MG63 (cell line): ENCODE measurements at places on chromosomes 2 and 18. TPM values are rescaled to one million over a fixed set of nuclear protein-coding genes. Genes with fewer than 3 reads are reported as not detected.

GRCh38 chr18:46297621-46298020 lies 193.4 kb downstream of the HAUS1 start:
- no peak for DNase-seq

- no peak for DNase-seq
Observed at GRCh38 chr2:207409517-207409916, 120.2 kb upstream of the CREB1 start.

DNA sequence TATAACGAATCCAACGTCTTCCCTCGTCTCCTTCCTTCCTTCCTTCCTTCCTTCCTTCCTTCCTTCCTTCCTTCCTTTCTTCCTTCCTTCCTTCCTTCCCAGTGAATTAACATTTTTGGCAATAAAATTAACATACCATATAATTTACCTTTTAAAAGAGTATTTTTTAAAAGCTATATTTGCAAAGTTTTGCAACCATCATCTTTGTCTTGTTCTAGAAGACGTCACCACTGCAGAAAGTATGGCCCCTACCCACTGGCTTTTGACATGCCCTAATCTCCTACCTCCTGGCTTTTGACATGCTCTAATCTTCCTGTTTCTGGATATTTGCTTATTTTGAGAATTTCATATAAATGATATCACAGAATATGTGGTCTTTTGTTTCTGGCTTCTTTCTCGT lies 1023.9 kb upstream of the ZEB2 start:
- no peak for DNase-seq

DNA sequence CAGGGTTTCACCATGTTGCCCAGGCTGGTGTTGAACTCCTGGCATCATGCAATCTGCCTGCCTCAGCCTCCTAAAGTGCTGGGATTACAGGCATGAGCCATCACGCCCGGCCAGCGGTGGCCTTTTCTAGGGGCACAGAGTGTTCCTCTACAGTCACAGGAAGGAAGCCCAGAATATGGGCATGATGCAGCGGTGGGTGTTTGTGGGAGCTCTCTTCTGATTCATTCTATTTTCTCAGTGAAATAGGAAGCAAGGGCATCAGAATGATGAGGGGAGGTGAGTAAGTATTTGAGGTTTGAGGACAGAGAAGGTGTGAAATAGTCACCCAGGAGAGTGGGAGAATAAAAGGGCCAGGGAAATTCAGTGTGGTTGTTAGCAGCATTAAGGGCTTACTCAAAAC lies 70.3 kb upstream of the PSME4 start:
- no peak for DNase-seq

GRCh38 chr2:192246297-192246696 lies 51.6 kb upstream of the TMEFF2 start:
- DNase-seq = no peak

DNA sequence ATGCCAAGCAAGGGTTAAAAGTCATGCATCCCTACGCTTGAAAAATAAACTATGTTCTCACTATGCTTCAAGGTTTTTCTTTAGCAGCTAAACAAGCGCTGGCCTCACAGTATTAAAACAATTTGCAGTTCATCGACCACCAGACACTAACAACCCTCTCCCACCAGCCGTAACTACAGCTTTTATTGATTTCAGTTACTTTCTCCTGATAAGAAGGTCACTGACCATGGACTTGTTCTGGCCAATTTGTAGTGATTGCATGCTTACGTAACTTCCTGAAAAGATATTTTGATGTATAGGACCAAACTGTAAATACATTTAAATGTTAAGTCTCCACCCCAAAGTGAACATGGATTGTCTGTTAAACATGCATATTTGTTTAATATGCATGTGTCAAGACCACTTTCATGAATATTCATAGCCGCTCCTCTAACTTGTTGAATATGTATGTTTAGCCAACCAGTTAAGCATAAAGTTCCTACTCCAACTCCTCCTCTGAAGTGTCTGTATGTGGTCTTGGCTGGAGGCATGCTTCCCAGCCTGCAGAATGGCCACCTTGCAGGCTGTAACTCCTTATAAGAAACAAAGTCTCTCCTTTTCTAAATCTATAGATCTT lies 1.7 kb upstream of the THOC1 start:
- DNase-seq = no peak

DNA sequence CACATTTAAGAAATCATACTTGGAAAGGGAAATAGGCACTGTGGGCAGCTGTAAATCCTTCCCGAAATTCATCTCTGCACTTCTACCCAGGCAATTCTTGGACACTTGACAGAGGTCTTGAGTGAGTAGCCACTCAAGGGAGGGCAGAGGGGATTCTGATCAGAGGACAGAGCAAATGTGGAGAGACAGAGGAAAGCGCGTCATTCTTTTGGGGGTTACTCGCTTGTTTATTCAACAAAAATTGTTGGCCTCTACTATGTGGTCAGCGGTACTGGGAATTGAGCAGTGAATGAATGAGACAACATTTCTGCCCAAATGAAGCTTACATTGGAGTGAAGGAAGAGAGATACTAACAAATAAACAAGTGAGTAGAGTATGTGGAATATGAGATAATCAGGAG lies 41.4 kb upstream of the YES1 start:
- DNase-seq = peak; percentile 61

DTNB gene
- 8.2 and 56.7 TPM in 2 replicates for total RNA-seq
